ENCODE measurements at places on chromosomes 13 and 19. TPM values are rescaled to one million over a fixed set of nuclear protein-coding genes. Genes with fewer than 3 reads are reported as not detected.
A peak's percentile ranks its signal among the peaks of the same experiment; 100 is the strongest.

GRCh38 chr13:26921918-26922317 lies 161.3 kb upstream of the GPR12 start:
- H3K36me3 ChIP-seq, result no peaks in the 10 kb centered on the region
- no peaks in the 10 kb centered on the region for H3K27me3 ChIP-seq
- H3K27ac ChIP-seq, result no peak overlapping the region
- no peaks in the 10 kb centered on the region for H3K4me1 ChIP-seq
- DNase-seq, result peak; percentile 0
- no peak overlapping the region for H3K4me3 ChIP-seq

Gene ZSCAN5A
- 13.4 TPM for total RNA-seq

Gene PSG2
- not detected for total RNA-seq

GRCh38 chr13:36360903-36361302 lies 14.7 kb upstream of the SPART start:
- H3K27me3 ChIP-seq, result no peaks in the 10 kb centered on the region
- no peak overlapping the region for H3K4me3 ChIP-seq
- H3K36me3 ChIP-seq, result peaks cover 1% of the 10 kb centered on the region
- DNase-seq, result no peak
- no peak overlapping the region for H3K27ac ChIP-seq

- no peaks in the 10 kb centered on the region for H3K4me1 ChIP-seq
- no peak overlapping the region for H3K4me3 ChIP-seq
- no peak for DNase-seq
- no peaks in the 10 kb centered on the region for H3K36me3 ChIP-seq
- H3K27ac ChIP-seq, result no peak overlapping the region
These were observed 7.0 kb downstream of the SLC1A6 start for GRCh38 chr19:14972676-14973075.

DNA sequence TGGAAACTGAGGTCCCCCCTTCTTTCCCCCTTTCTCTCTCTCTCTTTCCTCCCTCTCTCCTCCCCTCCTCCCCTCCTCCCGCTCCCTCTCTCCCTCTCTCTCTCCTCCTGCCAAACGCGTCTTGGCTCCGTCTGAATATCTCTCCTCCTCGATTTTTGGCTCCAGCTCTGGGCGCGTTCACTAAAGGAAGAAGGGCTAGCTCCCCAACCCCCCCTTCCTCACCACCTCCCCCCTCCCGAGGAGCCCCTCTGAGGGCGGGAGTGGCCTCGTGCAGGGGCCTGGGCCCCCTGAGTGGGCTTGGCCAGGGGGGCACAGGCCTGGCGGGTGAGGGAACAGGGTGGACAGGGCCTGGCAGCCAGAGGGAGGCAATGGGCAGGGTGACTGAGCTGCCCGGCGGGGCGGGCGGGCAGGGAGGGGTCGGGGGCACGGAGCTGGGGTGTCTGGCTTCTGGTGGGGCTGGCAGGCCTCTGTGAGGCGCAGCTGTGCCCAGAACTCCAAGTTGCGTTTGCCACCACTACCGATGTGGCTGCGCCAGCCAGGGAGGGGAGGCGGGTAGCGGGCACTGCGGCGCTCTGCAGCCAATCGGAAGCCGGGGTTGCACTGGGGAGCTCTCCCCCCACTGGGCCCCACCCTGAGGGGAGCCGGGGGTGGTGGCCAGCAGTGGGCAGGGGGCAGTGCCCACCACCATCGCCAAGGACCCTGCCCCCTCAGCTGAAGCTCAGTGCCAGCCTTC lies 7.1 kb downstream of the NFIX start:
- peaks cover 90% of the 10 kb centered on the region for H3K27me3 ChIP-seq
- no peak overlapping the region for H3K4me3 ChIP-seq
- no peak overlapping the region for H3K27ac ChIP-seq
- no peaks in the 10 kb centered on the region for H3K4me1 ChIP-seq

Gene GPR12
- not detected for total RNA-seq

DNA sequence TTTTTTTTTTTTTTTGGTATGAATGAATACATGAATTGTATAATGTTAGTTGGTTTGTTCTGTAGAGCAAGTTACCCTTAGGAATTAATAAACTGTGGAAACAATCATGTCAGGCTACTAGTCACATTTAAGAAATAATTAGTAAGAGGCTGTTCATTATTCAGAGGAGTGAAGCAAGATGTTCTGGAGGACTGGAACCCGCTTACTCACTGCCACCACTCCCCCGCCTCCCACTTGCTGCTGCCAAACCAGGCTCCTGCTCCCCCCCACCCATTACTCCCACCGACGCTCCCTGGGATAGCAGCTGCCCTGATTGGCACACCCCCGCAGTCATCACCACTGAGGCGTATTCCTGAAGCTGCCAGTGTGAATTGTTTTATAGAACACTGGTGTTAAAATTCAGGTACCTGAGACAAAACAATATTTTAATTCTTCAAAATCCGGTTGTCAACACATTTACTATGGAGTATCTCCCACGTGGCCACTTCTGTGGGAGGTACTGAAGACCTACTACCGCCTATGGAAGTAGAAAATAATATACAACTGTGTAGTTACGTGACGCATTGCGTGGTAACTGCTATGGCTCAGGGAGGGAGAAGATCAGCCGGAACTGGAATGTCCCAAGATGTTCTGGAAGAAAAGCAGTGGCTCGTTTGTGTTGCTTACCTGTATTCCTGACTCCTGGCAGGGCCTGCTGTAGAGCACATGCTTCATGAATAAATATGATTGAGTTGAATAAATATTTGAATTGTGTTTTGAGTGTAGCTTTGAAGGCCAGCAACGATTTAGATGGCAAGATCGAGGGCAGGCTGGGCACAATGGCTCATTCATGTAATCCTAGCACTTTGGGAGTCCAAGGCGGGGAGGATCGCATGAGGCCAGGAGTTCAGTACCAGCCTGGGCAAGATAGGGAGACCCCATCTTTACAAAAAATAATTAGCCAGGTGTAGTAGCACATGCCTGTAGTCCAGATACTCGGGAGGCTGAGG lies 1.7 kb downstream of the DPY19L3 start:
- H3K27ac ChIP-seq, result no peak overlapping the region
- peak overlapping the region; percentile 92 for H3K4me3 ChIP-seq
- peaks cover 38% of the 10 kb centered on the region for H3K36me3 ChIP-seq

DNA sequence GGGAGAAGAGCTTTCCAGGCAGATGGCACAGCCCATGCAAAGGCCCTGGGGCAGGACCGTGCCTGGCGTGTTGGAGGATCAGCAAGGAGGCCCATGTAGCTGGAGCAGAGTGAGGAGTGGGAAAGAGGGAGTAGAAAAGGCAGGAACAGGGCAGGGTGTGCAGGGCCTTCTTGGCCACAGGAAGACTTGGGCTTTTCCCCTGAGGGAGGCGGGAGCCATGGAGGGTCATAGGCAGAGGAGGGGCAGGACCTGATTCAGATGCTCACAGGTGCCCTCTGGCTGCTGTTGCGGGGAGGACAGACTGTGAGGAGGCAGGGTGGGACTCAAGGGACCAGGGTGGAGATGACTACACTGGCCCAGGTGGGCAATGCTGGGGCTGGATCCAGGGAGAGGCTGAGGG lies 13.8 kb upstream of the PTPRS start:
- DNase-seq, result peak; percentile 82
- no peaks in the 10 kb centered on the region for H3K27me3 ChIP-seq
- no peak overlapping the region for H3K4me3 ChIP-seq

Gene ZSCAN18
- total RNA-seq, result 112 TPM

Gene ANGPTL4
- 13.2 TPM for total RNA-seq

DNA sequence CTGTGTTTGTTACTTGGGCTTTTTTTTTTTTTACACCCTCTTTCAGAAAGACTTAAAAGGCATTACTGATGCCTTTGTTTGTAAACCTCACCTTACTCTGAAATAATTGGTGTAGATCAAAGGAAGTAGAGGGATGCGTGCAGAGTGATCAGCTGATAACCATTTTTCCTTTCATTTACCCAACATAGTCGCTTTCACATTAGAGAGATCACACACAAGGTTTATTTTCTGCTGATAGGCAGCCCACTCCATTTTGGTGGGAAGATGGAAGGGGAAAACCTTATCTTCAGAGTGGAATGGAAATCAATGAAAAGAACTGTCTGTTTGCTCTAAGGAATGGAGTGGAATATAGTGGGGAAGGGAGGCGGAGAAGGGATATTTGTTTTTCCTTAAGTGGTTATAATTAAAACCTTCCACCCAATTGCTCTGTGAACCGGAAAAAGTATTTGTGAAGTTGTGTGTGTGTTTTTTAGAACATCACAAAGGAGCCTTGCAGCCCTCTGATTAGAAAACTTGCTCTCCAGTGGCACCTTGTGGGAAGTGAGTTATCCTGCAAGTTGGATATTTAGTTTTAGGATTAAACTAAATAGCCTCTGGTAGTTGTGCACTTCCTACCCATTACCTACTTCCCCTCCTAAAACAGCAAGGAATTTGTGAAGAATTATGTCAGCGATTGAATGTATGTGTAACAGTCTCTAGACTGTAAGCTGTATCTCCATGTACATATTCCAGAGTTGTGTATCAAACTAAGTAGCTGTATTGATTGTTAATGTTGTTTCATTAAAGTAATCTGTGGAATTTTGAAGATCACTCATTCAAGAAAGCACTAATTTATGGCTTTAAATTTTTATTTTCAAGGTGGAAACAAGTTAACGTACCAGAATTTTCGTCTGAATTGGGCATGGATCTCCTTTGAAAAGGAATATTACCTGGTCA lies 76.8 kb downstream of the FREM2 start:
- no peaks in the 10 kb centered on the region for H3K27me3 ChIP-seq
- peaks cover under 1% of the 10 kb centered on the region for H3K4me1 ChIP-seq
- H3K36me3 ChIP-seq, result no peaks in the 10 kb centered on the region
- no peak overlapping the region for H3K4me3 ChIP-seq
- peak; percentile 70 for DNase-seq
- no peak overlapping the region for H3K27ac ChIP-seq

- no peaks in the 10 kb centered on the region for H3K27me3 ChIP-seq
- no peak overlapping the region for H3K27ac ChIP-seq
- no peaks in the 10 kb centered on the region for H3K4me1 ChIP-seq
- H3K36me3 ChIP-seq, result peaks cover 49% of the 10 kb centered on the region
These were observed 11.3 kb downstream of the DDX39A start for GRCh38 chr19:14407605-14408484.

GRCh38 chr13:51246025-51246417 lies 23.8 kb downstream of the FAM124A start:
- no peak overlapping the region for H3K4me3 ChIP-seq
- peaks cover 97% of the 10 kb centered on the region for H3K36me3 ChIP-seq

GRCh38 chr19:17866312-17866963 lies 5.3 kb upstream of the SLC5A5 start:
- H3K36me3 ChIP-seq, result peaks cover 33% of the 10 kb centered on the region
- no peak for DNase-seq
- no peak overlapping the region for H3K4me3 ChIP-seq
- H3K27me3 ChIP-seq, result peaks cover 2% of the 10 kb centered on the region

GRCh38 chr19:28956961-28957360 lies 256.0 kb downstream of the UQCRFS1 start:
- no peaks in the 10 kb centered on the region for H3K27me3 ChIP-seq
- no peak overlapping the region for H3K4me3 ChIP-seq
- no peak overlapping the region for H3K27ac ChIP-seq
- DNase-seq, result no peak

GRCh38 chr19:12799742-12800465 lies 1.7 kb downstream of the PRDX2 start:
- DNase-seq, result no peak
- no peaks in the 10 kb centered on the region for H3K27me3 ChIP-seq
- peaks cover 22% of the 10 kb centered on the region for H3K36me3 ChIP-seq
- H3K4me1 ChIP-seq, result peaks cover 8% of the 10 kb centered on the region
- H3K4me3 ChIP-seq, result peak overlapping the region; percentile 91

DNA sequence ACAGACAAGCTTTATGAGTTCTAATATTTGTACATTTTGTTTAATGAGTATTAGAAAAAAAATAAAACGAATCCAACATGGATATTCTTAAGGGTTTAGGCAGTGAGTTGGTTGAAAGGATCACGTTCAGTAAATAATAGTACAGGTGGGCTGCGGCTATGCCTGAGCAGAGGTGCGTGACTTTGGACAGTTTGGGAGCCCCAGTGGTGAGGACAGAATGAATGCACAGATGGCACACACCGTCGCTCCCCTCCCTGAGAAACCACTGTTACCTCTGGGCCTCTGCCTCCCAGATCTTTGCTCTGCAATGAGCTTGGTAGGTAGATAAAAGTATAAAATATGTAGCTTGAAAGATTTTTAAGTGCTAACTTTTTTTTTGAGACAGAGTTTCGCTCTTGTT lies 153.3 kb downstream of the SIPA1L3 start:
- H3K4me3 ChIP-seq, result no peak overlapping the region
- H3K36me3 ChIP-seq, result no peaks in the 10 kb centered on the region
- H3K27me3 ChIP-seq, result no peaks in the 10 kb centered on the region
- H3K27ac ChIP-seq, result no peak overlapping the region

Gene GTF2F1
- total RNA-seq, result 74.5 TPM
